ENCODE measurements at places on chromosomes 7 and 10.

GRCh38 chr10:50552771-50553535 lies 70.8 kb downstream of the SGMS1 start:
- DNase-seq: no peak

DNA sequence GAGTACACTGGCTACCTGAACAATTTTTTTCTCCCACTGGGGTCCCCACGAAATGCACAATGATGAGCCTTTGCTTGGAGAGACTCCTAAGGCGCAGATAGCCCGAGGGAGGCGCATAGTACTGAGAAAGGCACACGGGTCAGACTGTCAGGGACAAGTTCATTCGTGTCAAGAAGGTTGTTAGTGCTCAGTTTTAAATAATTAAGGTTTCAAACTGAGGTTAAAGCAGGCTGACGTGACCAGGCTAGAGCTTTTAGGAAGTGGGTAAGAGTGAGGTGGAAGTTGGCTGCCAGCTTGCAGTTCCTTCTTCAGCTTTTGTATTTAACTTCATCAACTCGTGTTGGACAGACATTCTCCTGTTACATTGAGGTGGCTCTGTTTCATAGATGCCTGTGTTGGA lies 31.6 kb downstream of the RBM33 start:
- no peak for DNase-seq

DNA sequence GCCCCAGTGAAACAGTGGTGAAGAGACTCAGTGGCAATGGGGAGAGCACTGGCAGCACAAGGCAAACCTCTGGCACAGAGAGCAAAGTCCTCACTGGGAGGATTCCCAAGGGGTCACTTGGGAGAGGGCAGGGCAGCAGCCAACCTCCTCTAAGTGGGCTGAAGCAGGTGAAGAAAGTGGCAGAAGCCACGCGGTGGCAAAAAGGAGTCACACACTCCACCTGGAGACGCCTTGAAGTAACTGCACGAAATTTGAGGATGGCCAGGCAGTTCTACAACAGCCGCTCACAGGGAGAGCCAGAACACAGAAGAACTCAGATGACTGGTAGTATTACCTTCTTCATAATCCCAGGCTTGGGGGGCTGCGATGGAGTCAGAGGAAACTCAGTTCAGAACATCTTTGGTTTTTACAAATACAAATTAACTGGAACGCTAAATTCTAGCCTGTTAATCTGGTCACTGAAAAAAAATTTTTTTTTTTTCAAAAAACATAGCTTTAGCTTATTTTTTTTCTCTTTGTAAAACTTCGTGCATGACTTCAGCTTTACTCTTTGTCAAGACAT lies 574 bp upstream of the IL6 start:
- peak; percentile 27 for DNase-seq

DNA sequence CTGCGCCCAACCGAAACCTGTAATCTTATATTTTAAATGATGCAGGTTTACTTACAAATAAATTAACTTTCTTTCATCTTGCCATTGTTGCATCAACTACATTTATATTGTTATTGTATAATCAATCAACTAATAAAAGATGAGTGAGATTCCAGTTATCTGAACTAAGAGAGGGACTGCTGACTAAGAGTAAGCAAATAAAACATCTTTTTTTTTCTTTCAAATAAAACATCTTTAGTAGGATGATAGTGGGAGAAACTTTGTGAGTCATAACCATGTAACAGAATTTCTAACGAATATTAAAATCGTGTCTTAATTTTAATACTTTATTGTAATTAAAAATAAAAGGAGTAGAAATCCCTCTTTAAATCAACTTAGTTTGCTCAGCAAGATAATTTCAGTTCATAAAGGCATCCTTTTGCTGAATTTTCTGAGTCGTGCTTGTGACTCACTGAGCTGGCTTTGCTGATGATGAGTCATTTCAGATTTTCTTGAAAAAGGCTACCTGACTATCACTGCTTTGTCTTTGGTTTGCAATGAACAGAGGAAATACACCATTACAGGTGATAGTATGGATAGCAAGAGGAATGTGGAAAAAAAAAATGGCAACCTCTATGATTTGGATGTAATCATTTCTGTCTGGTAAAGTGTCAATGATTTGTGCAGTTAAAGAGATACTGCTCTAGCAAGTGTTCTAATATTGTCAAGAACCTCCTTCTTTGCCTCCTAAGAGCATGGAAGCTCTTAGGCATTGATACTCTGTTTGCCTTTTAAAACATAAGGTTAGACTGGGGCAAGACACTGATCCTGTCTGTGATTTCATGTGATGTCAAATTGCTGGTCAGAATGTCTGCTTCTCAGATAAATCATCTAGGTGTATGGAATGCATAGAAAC lies 119.5 kb downstream of the GPR158 start:
- DNase-seq: no peak

- no peak for DNase-seq
Observed at GRCh38 chr7:47508389-47509380, 73.2 kb downstream of the TNS3 start.

DNA sequence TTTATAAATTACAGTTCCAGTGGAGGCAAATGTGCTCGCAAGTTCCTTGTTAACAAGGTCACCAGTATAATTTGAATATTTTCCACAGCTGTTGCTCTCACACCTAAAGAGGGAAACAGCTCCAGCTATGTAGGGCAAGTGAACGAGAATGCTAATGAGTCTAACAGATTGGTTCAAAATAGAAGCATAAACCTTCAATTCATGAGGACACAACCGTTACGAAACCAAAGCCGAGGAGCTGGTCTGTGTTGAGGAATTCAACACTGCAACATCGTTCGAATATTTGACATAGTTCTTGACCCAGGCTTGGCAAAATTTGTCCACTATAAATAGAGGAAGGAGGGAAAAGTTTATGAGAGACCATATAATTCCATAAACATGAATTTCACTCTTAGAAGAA lies 161.3 kb downstream of the KLF6 start:
- DNase-seq: no peak

GRCh38 chr10:132237871-132238270 lies 51.1 kb downstream of the DPYSL4 start:
- DNase-seq: no peak

DNA sequence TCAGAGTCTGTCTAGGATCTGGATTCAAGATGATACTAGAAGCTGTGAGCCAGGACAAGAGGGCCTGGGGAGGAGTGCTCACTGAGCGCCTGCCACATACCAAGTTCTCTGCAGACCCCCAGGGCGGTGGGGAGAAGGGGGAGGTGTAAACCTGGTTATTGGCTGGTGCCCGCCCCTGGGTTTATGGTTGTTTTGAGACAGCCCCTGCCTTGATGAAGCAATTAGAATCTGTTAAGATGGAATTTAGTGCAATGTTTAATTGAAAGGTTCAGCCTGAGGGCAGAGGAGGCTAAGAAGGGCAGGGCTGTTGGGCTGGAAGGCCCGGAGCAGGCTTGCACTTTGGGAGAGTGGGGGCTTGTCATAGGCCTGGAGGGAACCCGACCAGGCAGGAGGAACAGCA lies 42.7 kb downstream of the PRF1 start:
- no peak for DNase-seq

- DNase-seq: no peak
Observed at GRCh38 chr7:127976056-127976737, 55.0 kb downstream of the LRRC4 start.

GRCh38 chr7:33776788-33777187 lies 128.6 kb upstream of the BMPER start:
- DNase-seq: no peak

- DNase-seq: no peak
Observed at GRCh38 chr10:18463673-18464211, 187.6 kb downstream of the NSUN6 start.

DNA sequence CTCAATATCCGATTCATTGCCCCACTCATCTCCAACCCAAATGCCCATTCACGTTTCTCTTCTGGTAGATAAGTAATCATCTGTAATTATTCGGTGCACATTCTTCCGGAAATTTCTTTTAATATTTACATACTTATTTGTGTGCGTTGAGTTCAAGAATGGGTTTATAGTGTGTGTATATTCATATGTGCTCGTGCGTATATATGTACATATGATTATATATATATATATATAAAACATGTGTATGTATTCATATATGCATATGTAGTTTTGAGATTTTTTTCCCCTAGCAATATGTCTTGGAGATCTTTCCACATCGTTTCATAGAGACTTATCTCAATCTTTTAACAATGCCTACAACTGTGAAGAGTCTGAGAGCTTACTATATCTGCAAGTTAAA lies 118.2 kb downstream of the MDFIC start:
- DNase-seq: no peak

- no peak for DNase-seq
Observed at GRCh38 chr10:121771966-121772365, 155.9 kb downstream of the ATE1 start.

- DNase-seq: no peak
Observed at GRCh38 chr10:110774069-110775019, 97.4 kb upstream of the PDCD4 start.

DNA sequence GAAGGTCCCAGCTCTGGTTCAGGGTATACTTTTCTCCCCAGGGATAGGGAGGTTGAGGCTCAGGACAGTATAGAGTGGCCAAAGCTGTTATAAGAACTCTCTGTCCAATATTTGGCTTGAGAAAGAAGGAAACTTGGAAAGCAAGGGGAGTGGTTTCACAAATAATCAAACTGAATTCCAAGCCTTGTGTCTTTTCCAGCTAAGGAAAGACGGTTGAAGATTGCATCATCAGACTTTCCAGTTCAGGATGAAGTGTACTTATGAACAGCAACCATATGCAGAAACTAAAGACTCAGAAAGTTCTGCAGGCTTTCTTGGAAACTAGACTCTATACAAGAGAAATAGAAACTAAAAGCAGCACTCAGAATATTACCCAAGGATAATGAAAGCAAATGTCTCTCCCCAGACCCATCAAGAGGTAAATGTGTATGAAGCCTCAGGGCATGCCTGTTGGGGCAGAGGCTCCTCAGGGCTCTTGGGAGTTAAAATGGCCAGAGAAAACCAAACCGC lies 46.4 kb downstream of the RAMP3 start:
- DNase-seq: no peak

DNA sequence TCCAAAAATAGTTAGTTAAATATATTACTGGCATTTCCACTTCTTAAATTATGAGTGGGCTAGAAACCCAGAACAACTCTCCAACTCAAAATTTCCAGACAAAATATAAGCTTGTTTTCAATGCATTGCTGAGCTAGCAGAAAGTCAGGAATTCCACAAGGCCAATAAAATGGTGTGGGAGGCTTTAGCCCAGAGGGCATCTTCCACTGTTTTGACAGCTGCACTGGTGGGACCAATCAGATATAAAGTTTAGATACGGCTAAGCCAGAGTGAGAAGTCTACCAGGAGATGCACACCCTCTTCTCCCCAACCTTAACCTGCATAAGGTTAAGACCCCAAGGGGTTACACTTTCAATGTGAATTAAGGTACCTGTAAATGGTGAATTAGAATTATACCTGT lies 76.6 kb downstream of the AMPH start:
- no peak for DNase-seq

DNA sequence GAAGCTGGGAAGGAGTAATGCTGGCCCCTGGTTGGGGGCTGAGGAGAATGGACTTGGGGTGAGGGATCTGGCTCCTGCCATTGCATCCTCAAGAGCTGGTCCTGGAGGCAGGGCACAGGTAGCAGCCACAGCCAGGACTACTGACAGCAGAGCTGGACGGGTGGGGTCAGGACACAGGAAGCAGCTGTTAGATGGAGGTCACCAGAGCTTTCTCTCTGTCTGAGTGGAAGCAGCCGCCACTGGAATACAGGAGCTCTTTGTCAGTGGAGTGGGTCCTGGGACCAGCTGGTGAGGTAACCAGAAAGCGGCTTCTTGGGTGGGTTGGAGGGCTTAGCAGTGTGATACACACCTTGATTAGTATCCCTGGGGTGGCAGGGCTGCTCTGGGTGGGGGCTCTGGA lies 58.1 kb upstream of the AQP1 start:
- no peak for DNase-seq

- no peak for DNase-seq
Observed at GRCh38 chr10:72068901-72069446, 19.4 kb downstream of the SPOCK2 start.

DNA sequence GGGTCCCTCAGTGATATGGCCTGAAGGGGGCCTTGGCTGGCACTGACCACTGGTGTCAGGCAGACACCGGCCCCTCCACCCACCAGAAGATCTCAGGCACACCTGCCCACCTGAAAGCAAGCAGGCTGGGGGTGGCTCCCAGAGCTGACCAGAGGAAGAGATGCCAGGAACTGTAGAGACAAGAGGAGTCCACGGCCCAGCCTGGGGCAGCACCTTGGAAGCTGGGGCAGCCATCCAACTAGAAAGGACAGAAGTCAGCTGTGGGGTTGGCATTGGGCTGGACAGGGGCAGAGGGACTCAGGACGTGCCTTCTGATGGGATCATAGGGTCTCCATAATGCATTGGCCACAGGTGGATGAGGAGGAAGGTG lies 144.3 kb downstream of the ZNF248 start:
- DNase-seq: no peak

GRCh38 chr7:26684447-26684846 lies 179.9 kb downstream of the SKAP2 start:
- DNase-seq: no peak

- no peak for DNase-seq
Observed at GRCh38 chr10:96596422-96597407, 9.9 kb upstream of the TM9SF3 start.

GRCh38 chr10:28530751-28531150 lies 2.2 kb upstream of the WAC start:
- DNase-seq: no peak

- no peak for DNase-seq
Observed at GRCh38 chr7:106968160-106968559, 76.3 kb upstream of the PRKAR2B start.

DNA sequence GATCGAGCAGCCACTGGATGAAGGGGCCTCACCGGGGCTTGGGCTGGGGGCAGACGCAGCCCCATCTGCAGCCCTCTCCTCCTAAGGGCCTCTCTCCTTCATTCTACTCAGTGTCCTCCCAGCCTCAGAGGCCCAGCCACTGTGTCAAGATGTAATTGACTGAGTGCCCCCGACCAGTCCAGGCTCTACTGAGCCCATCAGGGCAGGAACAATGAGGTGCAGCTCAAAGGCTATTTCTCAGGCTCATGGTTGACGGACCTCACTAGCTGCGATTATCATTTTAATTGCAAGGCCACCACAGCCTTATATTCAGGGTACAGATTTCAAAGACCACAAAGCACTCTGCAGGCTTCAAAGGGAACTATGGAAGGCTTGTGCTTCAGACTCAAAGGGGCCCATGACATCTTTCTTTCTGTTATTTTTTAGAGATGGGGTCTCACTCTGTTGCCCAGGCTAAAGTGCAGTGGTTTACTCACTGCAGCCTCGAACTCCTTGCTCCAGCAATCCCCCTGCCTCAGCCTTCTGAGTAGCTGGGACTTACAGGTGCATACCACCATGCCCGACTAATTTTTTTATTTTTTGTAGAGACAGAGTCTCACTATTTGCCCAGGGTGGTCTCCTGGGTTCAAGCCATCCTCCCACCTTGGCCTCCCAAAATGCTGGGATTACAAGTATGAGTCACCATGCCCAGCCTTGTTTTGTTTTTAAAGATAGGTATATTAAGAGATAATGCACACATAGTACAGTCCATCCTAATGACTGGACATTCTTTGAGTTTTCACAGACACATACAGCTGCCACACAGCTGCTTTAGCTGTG lies 23.7 kb downstream of the SLC29A3 start:
- DNase-seq: no peak

GRCh38 chr10:101067356-101068083 lies 5.7 kb downstream of the KAZALD1 start:
- peak; percentile 63 for DNase-seq
